Fibroblast of the conjunctiva (primary cell): ENCODE measurements at places on chromosomes 12 and 14.

DNA sequence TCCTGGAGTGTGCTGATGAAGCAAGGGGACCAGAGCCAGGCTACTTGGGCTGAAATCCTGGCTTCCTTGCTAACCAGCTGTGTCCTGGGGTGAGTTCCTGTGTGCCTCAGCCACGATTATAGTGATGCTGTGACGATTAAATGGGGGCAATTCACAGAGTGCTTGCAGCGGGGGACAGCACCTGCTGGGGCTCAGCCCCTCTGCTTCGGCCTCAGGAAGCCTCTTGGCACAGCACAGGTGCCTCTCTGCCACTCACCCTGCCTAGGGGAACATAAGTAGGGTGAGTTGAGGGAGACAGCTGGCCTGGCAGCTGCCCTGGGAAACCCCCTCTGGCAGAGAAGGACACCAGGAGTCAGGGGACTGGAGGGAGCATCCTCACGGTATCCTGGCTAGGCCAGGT, 9.4 kb downstream of the KRT80 start:
- no peak for DNase-seq

- DNase-seq, result no peak
Observed at GRCh38 chr12:51675071-51675803, 84.2 kb downstream of the SCN8A start.

DNA sequence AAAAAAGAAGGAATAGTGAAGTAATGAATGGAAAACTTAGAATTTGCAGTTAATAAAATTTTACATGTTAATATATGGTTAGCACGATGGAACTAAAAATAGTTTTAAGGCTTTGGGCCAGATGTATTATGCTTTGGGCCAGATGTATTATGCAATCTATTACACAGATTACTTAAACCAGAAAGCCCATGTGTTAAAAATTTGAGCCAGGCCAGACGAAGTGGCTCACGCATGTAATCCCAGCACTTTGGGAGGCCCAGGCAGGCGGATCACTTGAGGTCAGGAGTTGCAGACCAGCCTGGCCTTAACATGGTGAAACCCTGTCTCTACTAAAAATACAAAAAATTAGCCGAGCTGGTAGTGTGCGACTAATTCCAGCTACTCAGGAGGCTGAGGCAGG, 17.2 kb downstream of the IFT81 start:
- peak; percentile 87 for DNase-seq

DNA sequence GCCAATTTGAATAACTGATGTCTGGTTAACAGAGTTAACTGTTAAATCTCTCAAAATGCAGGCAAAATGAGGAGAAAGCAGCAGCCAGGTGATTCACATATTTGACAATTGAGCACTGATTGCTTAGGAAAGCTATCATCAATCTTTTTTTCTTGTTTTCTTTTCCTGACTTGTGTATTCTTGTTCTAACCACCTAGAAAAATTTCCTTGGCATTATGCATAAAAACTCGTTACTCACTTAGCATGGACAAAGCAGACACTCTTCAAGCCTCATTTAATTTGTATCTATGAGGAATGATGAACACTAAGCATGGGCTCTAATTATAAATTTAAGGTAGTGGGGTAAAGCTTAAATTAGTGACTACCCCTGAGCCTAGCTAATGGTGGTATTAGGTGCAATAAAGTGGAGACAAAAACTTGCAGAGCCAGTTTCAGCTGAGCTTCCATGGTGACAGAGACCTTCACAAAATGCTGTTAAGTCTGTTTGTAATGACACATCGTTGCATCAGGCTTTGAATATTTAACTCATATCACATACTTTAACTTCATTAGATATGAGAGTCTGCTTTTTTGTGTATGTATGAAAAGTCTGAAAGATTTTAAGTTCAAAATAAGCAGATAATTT, 52.0 kb downstream of the RASSF9 start:
- peak; percentile 16 for DNase-seq

GRCh38 chr14:59318908-59319307, 130.4 kb downstream of the DAAM1 start:
- DNase-seq, result no peak

DNA sequence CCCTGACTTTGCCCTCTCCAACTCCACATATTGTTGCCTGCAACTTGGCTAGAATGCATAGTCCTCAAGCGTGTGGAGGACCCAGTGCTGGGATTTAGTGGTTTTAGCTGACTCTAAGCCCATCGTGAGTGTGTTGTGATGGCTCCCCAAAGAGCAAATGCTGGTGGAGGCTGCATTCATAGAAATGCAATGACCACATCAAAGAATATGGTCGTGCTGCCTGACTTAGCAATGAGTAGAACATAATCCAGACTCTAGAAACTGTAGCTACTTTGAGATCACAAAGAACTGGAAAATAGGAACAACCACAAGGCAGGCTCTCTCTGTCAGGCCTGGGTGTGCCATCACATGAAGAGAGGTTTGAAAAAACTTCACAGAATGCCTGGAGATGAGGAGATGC, 1.3 kb downstream of the DYRK4 start:
- DNase-seq, result no peak

- DNase-seq, result no peak
Observed at GRCh38 chr12:82644896-82645295, 41.8 kb upstream of the TMTC2 start.

GRCh38 chr12:124322271-124322998, 27.5 kb downstream of the RFLNA start:
- DNase-seq, result no peak

- DNase-seq, result no peak
Observed at GRCh38 chr14:101843038-101843437, 81.5 kb downstream of the PPP2R5C start.

DNA sequence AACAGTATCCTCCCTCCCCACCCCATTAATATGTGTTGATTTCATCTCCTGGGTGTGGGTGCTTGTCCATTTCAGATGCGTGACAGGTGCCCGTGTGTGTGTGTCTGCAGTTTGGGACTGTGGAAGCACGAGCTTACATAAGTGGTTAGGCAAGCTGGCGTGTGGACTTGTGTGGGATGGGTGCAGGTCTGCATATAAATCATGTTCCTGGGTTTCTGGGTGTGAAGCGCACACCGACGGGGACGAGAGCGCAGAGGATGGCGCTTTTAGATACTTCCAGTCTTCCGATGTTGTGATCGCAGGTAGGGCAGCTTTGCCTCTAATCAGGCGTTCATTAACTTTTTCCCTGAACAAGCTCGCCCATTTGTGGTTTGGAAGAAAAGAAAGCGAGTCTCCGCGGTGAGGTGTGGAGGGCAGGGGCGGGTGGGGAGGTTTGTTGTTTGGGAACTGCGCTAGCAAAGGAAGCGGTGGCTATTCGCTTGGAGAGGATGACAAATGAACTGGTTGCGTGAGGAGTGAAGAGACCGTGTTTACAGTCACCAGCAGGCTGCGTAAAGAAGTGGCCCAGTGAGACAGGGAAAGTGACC, 865 bp downstream of the RGS6 start:
- no peak for DNase-seq

- no peak for DNase-seq
Observed at GRCh38 chr14:52356025-52356424, 41.9 kb downstream of the PTGER2 start.

DNA sequence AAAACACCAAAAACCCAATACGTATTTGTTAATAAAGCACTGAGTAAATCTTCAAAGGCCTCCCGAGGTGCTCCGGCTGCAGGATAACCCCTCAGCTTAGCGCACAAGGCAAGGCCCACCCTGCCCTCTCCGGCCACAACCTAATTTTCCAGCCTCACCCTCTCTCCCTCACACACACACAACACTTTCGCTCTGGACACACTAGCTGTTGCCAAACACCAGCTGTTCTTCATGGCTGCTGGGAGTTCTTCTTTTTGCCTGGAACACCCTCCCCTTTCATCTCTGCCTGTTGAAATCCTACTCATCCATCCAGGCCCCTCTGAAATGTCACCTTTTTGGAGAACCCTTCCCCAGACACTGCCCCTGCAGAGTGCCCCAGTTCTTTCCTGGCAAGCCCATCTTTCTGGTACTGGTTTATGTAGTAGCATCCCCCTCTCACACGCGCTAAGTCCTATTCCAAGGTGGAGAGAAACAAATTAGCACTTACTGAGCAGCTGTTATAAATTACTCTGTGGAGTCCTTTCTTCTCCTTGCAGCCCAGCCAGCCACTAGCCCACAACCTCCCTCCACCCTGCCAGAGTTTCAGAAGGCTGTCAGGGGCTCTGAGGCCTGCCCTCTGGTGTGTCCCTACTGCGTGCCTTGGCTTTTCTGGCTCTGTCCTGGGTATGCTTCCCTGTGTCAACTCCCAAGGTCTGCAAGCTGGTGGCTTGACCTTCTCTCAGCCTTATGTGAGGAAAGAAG, 805 bp upstream of the CRACR2A start:
- no peak for DNase-seq

DNA sequence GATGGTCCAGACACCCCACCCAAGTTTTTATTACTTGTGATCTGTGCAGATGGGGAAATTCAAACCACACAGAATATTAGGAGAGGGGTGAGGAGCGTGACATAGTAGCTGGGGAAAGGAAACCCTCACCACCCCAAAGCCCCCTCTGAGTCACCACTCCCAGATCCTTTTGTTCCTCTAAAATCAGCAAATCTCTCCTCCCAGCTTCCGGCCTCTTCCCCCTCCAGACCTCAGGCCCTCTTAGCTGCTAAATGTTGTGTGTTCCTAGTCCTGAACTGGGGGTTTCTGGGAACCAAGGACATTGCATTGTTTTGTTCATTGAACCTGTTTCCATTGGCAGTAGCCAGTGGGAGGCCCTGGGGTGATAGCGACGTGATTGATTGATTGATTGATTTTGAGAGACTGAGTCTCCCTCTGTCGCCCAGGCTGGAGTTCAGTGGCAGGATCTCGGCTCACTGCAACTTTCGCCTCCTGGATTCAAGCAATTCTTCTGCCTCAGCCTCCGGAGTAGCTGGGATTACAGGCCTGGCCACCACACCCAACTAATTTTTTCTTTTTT, 5.9 kb upstream of the ORAI1 start:
- no peak for DNase-seq

GRCh38 chr12:104598342-104599271, 141.9 kb downstream of the CHST11 start:
- DNase-seq, result no peak

- DNase-seq, result no peak
Observed at GRCh38 chr14:86541972-86542371, 1012.0 kb downstream of the FLRT2 start.

DNA sequence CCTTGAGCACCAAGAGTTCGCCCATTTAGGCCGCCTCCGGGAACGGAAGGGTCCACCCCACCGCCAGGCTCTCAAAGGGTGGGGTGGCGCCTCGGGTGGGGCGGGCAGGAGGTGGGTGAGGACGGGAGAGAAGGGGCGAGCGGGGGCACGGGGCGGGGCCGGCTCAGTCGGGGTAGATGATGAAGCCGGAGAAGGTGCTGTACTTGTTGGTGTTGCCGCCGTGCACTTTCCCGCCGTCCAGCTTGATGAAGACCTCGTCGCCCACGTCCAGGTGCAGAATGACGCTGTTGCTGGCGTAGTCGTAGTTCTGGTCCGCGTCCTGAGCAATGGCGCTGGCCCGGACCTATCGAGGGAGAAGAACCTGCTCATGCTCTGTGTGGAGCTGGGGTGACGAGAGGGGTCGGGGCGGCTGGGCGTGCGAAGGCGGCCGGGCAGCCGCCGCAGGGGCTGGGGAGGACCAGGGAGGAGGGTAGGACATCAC, 4.1 kb downstream of the C1QL4 start:
- no peak for DNase-seq

DNA sequence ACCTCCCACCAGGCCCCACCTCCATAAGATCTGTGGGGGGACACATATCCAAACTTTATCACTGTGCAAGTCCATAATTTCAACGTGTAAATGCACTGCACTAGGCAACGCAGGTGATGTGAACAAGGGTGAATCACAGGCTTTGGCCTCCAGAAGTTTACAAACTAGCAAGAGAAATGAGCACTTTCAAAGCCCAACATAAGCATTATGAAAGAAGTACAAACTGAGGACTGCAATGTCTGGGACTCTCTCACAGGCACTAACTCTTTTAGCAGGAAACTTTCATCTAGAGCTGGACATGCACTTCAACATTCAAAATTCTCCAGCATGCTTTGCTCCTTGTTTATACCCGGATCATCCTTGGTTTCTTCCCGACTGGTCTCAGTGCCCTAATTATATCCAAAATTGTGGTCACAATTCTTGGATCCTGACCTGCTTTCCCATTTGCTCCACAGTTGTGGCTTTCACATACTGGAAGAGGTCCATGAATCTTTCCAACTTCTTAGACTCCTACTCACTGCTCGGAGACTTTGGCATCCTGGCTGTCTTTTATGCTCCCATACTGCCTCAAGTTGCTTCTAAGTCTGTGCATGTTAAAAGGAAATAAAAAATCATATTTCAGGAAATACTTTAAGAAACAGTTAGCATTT, 44.9 kb upstream of the STRAP start:
- DNase-seq, result no peak

DNA sequence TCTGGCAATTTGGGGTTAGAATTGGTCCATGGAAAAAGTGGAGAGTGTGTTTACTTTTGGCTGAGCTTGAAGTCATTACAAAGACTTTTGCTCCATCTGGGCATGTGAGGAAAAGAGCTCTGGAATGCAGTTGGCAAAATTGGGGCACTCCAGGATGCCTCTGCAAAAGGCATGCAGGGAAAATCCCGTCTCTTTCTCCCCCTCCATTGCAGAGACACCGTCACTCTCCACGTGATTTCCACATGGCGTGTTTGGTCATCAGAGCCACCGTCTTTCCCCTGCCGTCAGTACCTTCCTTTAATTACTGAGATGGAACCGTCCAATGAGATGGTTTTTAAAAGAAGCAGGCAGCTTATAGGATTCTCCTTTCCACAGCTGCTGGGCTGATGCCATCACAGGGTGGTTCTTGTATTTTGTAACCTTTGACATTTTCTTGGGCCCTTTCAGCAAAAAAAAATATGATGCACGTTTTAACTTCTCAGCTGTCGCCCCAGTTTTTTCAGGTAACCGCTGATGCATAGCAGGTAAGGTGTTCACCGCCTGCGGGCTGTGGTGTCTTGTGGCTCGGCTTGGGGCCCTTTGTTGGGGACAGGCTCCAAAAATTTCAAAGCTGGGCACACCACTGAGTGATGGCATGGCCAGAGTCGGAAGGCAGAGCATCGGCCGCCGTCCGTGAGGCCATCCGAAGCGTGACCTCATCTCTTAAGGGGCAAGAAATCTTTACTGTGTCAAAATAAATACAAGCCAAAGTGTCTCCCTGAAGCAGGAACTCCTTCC, 68.4 kb downstream of the CACNA1C start:
- DNase-seq, result no peak

- DNase-seq, result no peak
Observed at GRCh38 chr12:24746006-24746671, 202.8 kb downstream of the BCAT1 start.

GRCh38 chr12:92136965-92137721, 8.5 kb downstream of the BTG1 start:
- DNase-seq, result peak; percentile 89

- no peak for DNase-seq
Observed at GRCh38 chr12:57462912-57463253, 3.3 kb downstream of the GLI1 start.

- no peak for DNase-seq
Observed at GRCh38 chr12:55885113-55885512, 42.4 kb upstream of the MMP19 start.

DNA sequence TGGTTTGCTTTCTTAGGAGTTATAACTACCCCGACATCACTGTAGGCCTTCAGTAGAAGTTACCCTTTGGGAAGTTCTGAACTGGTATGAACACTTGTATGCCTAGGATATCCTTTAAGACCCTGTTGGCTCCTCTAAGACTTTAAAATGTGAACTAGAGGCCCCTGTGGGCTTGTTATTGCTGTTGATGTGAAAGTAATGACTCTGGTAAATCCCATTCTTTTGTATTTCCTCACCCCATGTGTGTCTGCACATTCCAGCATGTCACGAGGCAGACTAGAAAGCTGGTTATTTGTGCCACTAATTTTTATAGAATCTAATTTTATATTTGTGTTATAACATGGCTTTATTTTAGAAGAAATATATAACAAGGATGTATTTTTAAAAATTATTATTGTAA, 48.9 kb downstream of the SERPINA10 start:
- no peak for DNase-seq

- DNase-seq, result no peak
Observed at GRCh38 chr14:100972118-100972897, 68.8 kb upstream of the RTL1 start.
